A549 treated with ZK216348 at 1 μM for 4 hours (cell line): ENCODE measurements at places on chromosomes 2 and 18. TPM values are rescaled to one million over a fixed set of nuclear protein-coding genes. Genes with fewer than 3 reads are reported as not detected.

The ESPNL gene
- 0.14 to 0.43 TPM (median 0.22 TPM) in 4 of 5 replicates, not detected in the other for total RNA-seq

The PCARE gene
- not detected in 5 replicates for total RNA-seq

The UNC80 gene
- not detected in 5 replicates for total RNA-seq

The HRH4 gene
- not detected in 5 replicates for total RNA-seq

The SP3 gene
- total RNA-seq, result 37.3 to 47.3 TPM (median 44.1 TPM) in 5 replicates

The SAG gene
- total RNA-seq, result not detected in 5 replicates
